ENCODE measurements at places on chromosomes 13 and 19.

GRCh38 chr13:39095500-39095899, 57.2 kb downstream of the NHLRC3 start:
- no peak for DNase-seq

DNA sequence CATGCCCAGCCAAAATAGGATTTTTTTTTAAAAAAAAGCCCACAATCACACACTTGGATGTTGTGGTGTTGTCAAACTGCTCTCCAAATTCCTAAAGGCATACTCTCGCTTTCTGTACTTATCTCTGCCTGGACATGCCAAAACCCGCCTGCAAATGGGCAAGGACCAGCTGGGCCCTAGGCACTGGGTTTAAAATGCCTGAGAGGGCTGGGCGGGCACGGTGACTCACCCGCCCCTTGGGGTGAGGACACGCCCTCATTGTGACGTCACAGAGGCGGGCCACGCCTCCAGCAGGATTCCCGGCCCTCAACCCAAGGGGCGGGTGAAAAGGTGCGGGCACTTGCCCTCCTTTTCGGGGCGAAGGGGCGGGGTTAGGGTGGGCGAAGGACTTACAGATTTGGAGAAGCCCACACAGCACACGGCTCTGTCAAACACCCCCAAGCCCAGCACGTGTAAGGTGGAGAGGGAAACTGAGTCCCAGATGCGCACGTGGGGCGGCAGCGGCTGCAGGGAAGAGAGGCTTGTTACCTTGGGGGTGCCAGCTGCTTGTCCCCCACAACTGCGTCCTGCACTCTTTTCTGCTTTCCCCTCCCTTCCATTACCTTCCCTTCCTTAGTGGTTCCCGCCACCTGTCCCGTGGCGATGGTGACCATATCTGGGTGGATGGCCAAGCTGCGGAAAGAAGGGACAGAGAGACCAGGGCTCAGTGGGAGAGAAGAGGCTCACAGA, 6.6 kb downstream of the EML2 start:
- peak; percentile 23 for DNase-seq

DNA sequence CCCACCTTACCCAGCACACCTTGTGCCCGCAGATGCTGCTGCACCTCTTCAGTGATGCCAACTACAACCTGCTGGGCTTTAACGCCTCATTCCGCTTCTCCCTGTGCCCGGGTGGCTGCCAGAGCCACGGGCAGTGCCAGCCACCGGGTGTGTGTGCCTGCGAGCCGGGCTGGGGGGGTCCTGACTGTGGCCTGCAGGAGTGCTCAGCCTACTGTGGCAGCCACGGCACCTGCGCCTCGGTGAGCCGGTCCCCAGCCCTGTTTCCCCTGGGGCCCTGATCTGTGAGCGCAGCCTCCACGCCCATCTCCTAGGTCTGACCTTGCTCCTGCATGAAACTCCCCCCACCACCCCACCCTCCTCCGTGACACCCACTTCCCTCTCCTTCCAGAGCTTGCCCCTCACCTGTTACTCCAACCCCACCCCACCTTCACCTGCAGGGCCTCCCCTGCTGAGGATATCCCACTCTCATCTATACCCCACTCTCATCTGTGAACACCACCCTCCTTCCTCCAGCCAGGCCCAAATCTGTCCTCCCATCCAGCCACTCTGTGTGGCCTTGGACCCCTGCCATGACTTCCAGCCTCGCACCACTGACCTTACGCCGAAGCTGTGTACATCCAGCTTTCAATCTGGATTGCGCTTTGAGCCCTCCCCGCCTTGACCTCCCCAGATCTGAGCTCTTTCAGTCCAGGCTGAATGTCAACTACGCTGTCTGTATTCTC, 8.7 kb downstream of the MEGF8 start:
- no peak for DNase-seq

DNA sequence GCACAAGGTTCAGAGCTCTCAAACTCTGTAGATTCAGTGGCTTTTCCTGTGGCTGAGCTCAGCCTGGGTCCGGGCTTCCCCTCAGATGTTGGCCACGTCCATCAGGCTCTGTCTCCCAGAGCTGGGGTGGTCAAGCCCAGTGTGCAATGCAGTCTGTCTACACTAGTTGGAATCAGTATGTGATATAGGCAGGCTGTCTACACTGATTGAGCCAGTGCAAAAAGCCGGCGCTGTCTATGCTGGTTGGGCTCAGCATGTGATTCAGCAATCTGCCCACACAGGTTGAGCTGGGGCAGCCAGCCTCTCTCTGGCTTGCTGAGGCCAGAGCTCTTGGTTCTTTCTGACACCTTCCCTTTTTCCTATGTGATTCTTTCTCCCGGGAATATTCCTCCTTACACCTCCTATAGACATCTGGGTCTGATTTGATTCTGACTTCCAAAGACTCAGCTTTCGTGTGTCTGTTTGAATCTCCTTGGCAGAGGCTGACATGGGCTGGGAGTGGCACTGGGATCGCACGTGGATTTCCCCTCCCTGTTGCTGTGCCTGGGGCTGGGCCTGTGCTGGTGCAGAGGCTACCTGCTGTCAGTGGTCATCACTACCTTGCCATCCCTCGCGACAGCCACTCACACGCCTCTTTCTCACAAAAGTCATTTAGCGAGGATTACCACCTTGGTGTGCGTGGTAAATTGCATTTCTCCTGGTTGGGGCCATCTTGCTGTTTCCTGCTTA, 9.3 kb downstream of the CHST8 start:
- DNase-seq = no peak

DNA sequence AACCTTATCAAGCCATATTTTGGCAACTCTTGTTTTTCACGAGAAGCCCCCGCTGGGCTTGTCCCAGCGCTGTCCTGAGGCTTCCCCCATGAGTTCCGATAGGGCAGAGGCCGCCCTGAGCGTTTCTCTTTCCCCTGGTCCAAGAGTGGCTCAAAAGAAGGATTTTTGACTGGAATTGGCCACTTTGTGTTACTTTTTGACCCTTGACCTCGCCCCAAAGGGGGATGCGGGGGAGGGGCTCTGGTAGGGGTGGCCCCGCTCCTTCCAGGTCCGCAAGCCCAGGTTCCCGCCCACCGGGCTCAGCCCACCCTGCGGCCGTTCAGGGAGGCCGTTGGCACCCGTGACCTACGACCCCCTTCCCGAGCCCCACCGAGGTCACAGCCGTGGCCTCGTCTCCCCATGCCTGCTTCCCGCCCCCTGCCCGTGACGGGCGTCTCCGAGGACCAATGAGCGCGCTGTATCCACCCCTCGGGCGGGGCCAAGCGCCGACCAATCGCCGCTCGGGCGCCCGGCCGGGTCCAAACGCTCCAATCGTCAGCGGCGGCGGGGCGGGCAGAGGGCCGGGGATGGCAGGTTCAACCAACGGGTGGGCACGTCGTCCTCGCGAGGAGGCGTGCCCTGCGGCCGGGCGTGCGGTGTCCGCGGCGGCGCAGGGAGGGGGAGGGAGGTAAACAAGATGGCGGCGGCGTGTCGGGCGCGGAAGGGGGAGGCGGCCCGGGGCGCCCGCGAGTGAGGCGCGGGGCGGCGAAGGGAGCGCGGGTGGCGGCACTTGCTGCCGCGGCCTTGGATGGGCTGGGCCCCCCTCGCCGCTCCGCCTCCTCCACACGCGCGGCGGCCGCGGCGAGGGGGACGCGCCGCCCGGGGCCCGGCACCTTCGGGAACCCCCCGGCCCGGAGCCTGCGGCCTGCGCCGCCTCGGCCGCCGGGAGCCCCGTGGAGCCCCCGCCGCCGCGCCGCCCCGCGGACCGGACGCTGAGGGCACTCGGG, at the start of gene STK11:
Gene STK11 (plus strand): TSS at position 665 of the 986 bp plus-strand sequence. CDS start 1,136 bp downstream, outside the sequence.
- peak; percentile 82 for DNase-seq

DNA sequence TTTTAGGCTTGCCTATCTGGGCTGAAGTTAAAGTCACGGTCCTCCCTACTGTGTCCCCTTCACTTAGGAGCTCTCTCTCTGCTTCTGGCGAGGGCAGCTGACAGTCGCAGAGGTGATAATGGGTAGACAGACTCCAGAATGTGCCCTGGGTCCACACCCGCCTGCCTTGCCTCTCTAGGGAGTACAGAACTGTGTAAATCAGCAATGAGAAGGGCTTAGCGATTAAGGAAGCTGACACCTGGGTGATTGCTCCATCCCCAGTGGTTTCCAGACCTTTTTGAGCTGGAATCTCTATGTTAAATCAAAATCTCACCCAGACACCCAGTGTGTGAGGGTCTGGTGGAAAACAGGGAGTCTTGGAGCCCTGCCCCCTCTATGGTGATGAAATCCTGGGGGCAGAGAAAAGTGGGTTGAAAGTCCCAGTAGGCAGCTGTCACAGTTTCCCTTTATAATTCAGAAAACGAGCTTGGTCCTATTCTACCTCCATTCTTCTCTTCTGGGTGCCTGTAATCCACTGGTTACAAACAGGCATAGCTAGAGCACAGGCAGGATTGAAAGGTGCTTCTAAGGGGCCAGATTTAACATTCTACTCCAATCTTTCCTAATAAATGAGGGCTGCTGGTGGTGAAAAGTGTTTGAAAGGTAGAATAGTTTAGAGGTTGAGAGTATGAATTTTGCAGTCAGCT, 46.9 kb downstream of the OLFM4 start:
- no peak for DNase-seq

GRCh38 chr19:16586991-16587832, 15.0 kb upstream of the SLC35E1 start:
- no peak for DNase-seq

- DNase-seq = peak; percentile 8
Measured at GRCh38 chr13:51785712-51786424, 18.1 kb downstream of the DHRS12 start.

DNA sequence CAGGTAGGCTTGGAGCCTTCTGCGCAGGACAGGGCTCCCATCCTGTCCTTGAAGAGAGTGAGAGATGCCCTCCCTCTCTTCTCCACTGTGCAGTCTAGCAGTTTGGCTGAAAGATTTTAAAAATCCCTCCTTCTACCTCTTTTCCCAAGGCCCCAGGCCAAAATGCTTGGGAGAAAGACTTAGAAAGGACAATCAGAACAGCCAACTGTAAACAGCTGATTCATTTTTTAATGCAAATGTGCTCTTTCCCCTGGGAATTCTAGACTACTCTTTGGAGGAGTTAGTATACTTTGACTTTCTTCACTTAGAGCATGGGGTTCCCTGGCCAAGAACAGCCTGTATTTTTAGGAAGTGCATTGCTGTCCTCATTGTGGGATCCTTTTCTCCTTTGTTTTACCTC, 398.9 kb downstream of the GPC6 start:
- DNase-seq = no peak

DNA sequence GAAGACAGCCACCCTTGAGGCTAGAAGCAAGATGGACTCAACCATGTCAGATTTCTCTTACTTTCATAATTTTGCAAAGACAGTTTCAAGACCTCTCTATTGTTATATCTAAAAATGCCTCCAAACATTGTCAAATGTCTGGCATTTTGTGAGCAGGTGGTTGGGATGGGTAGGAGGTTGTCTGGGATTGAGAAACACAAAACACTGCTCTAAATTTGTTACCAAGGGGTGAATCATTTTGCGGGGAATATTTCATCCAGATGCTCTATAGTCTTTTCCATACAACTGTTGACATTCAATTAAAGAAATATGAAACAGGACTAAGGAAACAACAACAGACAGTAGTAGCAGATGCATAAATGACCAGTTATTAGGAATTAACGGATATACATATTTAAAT, 208.2 kb downstream of the ITGBL1 start:
- no peak for DNase-seq

GRCh38 chr19:17348700-17349099, 11.3 kb downstream of the GTPBP3 start:
- DNase-seq = no peak

GRCh38 chr19:30668521-30669155, 296.5 kb downstream of the ZNF536 start:
- no peak for DNase-seq

- peak; percentile 15 for DNase-seq
Measured at GRCh38 chr13:99442273-99442895, 58.9 kb upstream of the TM9SF2 start.

DNA sequence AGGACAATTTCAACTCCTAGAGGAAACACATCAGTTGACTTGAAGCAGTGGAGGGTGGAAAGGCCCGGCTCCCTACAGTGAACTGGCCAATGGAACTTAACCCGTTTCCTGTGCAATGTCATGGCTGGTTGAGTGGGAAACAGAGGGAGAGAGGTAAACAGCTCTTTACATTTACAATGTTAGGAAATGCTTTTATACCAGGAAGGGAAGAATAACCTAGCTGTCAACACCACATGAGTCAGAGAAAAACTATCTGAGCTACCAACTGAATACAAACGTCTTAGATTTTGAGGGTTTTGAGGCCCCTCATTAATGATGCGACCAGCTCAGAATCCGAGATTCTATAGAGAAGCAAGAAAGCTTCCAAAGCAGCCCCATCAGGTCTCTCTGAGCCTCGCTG, 36.7 kb downstream of the CARD8 start:
- DNase-seq = no peak

DNA sequence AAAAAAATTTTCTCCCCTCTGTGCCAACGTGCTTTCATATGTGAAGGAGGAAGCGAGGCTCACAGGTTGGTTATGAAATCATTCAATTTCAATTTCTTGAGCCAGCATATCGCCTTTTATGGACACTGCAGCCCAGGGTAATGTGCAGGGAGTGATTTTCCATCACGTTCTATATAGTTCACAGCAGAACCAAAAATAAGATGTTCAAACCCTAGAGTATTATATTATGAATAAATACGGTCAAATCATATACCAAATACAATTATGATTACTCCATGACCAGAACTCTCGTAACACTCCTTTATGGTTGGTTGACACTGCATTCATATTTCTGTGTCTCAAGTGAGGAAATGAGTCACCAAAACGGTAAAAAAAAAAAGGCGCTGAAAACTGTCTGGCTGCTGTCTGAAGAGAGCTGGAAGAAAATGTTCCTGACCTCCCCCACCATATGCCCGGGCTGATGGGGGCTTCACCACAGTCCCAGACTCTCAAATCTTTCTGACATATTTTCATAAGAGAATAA, 75.8 kb upstream of the UBAC2 start:
- DNase-seq = no peak

DNA sequence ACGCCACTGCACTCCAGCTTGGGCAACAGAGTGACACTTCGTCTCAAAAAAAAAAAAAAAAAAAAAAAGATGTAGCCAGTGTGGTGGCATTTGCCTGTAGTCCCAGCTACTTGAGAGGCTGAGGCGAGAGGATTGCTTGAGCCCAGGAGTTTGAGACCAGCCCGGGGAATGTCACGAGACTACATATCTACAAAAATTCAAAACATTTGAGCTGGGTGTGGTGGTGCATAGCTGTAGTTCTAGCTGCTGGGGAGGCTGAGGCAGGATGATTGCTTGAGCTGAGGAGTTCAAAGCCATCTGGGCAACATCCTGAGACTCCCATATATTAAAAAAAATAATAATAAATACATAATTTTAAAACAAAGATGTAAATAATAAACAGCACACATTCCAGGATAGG, 46.6 kb downstream of the SMARCA4 start:
- no peak for DNase-seq

GRCh38 chr13:34004676-34005075, 186.7 kb downstream of the RFC3 start:
- DNase-seq = no peak

- DNase-seq = no peak
Measured at GRCh38 chr19:27794494-27795042, 1418.4 kb downstream of the UQCRFS1 start.

All from NCI-H2029 treated with DMSO at 0.1 percent for 48 hours (cell line).